ENCODE measurements at places on chromosomes 12 and 14.

GRCh38 chr14:33282331-33283230 lies 343.9 kb downstream of the NPAS3 start:
- DNase-seq: no peak

DNA sequence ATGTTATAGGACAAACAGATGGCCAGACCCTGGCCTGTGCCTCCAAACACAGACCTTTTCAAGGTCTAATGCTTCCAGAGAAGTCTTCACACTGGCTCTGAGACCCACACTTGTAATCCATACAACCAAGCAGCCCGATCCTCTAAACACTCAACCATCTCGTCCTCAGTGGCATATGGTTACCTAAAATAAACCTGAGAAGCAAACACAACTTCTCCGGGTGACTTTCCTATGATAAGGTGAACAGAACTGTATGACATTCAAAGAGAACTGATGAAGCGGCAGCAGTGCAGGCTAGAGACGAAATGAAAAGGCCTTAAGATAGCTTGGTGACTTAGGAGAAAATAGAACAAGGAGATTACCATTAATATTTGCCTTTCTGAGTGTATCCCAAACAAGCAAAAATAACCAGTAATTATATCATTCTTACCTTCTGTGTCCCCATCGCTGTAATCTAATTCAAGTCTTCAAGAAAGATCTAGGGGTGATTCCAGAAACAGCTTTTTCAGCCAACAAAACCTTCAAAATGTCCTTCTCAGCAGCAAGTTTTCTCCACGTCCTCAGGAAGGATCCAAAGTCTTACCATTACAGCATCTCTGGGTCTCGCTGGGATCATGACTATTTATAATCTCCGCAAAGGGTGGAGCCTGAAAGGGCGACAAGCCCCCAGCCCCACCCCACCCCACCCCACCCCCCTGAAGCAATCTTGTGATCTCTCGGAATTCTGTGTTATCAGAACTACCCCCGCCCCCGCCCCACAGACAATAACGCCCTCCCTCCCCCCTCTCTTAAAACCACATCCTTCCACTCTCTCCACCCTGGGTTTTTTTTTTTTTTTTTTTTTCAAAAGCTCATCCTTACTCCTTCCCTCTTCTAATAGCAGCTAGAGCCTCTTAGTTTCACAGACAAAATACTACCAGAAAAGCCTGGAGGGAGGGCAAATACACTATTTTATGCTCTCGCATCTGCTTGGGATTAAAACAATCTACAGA lies at the start of gene SLC2A3:
Gene SLC2A3, minus strand, starts transcription at position 598 of the 992 bp plus-strand sequence. Its CDS starts 153 bp downstream, at position 445.
- DNase-seq: peak; percentile 76

- DNase-seq: peak; percentile 74
Observed at GRCh38 chr12:54300732-54301427, at the start of gene NFE2. Gene NFE2, minus strand, starts transcription at chr12:54301015. Its CDS starts 5,767 bp downstream, at chr12:54295248.

DNA sequence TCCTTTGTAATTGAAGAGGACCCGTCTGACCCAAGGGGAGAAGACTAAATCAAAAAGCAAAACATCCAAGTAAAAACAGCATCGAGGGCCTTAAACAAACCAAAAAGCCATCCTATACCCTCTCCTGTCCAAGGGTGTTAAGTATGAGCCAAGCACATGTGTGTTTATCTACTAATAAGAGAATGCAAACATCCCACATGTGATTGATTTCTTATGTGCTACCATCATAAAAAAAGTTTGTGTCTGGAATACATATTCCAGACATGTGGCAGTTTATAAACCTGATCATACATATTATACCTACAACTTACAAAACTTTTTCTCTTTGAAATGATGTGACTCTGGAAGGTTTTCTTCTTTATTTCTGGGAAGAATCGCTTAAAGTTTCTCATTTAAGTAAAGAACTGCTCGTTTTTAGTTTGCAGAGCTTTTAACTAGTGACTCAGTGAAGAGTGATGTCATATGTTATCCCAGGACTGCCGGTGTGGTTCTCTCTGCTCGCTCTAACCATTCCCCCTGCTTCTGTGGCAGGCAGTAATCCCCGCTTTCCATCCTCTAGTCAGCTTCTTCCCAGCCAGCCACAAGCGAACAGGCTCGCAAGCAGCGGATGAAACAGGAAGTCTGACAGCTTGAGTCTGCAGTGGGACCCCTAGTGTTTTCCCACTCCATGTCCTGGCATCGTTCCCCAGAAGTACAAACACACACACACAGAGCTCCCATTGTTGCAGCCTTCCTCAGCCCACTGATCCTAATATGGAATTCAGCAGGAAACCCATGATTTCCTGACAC lies 431 bp upstream of the RHOJ start:
- no peak for DNase-seq

- DNase-seq: no peak
Observed at GRCh38 chr12:31928246-31929026, 30.8 kb upstream of the RESF1 start.

- no peak for DNase-seq
Observed at GRCh38 chr12:49349266-49349665, 2.6 kb downstream of the DNAJC22 start.

GRCh38 chr12:20436316-20436715 lies 68.0 kb downstream of the PDE3A start:
- no peak for DNase-seq

- no peak for DNase-seq
Observed at GRCh38 chr12:4587108-4587507, 25.1 kb downstream of the DYRK4 start.

GRCh38 chr14:66074537-66074936 lies 411.6 kb upstream of the CCDC196 start:
- no peak for DNase-seq

- DNase-seq: no peak
Observed at GRCh38 chr14:61627612-61628011, 67.7 kb upstream of the HIF1A start.

DNA sequence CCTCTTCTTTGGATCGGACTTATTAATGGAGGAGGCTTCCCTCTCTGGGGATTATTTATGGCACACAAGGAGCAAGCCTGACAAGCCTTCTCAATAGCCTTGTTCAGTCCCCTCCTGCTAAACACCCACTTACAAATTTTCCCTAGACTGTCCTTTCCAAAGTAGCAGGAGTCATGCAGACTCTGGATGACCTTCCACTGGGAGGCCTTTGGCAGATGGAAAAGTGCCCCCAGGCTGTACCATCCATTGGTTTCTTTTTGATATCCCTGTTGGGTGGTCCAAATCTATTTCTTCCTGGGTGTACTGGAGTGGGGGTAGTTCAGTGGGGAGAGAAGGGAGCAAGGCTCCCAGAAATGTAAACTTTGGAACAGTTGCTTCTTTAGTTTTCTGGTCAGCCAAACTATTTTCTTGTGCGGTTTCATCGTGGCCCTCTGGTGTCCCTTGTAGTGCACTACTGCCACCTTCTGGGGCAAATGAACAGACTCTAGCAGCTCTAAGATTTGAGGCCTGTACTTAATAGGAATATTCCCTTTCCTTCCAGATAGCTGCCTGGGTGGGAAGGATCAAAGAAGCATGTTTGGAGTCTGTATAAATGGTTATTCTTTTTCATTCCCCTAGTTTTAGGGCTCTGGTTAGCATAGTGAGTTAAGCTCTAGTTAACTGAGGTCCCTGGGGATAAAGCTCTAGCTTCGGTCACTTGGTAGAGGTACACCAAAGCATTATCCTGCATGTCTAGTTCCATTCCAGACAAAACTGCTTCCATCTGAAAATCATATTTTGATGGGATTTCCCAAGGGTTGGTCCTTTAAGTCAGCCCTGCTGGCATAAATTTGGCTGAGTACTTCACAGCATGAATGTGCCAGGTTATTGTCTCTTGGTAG lies 409.5 kb downstream of the SLC6A15 start:
- DNase-seq: peak; percentile 15

- DNase-seq: no peak
Observed at GRCh38 chr12:7354529-7354928, 50.7 kb downstream of the ACSM4 start.

GRCh38 chr14:95662376-95663186 lies 23.6 kb upstream of the TCL1B start:
- DNase-seq: no peak

DNA sequence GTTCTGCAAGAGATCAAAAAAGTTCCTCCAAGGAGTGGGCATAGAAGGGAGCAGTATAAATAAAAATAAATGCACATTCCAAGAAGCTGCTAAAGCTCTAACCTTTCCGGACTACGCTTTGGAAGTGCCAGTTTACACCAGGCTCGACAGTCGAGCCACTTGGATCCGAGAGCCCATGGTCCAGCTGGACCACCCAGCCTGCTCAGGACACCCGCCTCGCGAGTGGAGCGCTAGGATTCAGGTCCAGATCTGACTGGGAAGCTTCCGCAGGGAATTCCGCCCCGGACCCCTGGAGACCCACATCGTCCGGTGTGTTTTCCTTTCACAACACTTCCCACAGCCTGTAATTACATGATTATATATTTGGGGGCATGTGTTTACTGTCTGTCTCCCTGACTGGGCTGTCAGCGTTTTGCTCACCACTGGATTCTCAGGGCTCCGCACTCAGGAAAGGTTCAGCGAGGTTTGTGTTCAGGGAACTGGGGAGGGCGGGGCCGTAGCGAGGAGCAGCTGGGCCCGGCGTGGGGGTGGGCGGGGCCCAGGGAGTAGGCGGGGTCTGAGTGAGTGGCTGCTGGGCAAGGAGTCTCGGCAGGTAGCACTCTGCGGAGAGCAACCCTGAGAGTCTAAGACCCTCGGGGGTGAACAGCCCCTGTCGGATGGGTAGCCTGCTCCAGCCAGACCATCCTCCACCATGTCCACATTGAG lies 52.3 kb upstream of the TMEM263 start:
- no peak for DNase-seq

DNA sequence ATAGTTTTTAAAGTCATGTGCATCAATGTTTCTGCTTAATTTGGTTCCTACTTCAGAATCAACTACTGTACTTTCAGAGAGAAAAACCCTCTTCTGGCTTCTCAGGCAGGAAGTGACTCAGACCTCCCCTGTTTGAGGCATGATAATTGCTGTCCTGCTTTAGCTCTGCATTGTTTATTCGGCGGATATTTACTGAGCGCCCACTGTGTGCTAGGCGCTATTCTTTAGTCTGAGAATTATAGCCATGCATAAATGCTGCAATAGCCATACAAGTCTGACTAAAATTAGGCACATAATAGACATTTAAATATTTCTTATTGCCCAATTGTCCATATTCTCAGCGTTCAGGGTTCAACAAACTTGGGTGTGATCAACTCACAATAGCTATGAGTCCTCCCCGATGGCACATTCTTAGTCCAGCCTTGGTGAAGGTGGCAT lies 6.1 kb upstream of the AMIGO2 start:
- peak; percentile 57 for DNase-seq

DNA sequence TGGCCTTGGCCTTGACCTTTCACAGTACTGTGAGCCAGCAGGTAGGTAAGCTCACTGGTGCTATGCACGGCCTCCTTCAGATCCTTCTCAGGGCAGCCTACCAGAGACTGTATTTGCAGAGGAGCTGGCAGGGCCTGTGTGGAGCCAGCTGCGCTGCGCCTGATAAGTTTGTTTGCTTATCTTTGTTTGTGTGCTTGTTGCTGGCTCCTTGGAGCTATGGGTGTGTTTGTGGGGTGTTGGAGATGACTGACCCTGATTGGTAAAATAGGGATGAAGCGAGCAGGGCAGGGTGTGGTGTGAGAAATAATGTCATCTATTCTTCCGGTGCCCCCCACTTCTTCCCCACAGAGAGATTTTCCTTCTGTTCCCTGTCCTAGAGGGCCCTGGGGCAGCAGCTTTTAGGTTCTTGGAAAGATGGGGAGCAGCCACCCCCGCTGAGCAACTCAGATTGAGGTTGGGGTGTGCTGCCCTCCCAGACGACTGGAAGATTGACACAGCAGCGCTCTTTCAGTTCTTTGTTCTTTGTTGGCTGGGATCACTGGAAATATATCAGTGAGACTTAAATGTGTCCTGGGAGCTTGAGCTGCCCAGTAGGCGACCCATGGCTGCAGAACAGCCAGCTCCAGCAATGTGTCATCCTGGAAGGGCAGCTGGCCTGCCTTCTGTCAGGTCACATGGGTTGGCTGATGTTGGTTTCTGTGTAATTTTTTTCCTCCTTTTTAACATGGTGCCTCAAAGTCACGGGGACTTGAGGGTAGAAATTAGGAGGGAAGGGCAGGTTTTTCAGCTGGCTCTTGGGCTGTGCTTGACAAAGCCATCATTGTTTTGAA lies 19.6 kb downstream of the MLXIP start:
- peak; percentile 49 for DNase-seq
